ENCODE measurements at places on chromosomes 2 and 18.

DNA sequence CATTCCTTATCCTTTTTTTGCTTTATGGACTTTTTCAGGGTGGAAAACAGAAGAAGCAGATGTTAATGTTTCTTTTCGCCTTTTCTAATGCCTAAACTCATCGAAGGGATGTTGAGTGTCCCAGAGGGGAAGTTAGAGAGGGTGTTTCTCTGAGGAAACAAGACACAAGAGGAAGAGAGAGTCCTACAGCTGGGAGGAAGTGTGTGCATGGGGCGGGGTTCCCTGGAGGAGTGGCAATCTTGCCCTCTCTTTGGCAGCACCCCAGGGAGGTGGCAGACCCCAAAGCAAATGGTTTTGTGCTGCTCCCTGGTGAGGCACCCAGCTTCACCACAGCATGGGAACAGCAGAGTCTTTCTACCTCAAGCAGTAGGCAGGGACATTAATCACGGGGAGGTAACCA, 377.6 kb downstream of the RND3 start:
- DNase-seq, result no peak

DNA sequence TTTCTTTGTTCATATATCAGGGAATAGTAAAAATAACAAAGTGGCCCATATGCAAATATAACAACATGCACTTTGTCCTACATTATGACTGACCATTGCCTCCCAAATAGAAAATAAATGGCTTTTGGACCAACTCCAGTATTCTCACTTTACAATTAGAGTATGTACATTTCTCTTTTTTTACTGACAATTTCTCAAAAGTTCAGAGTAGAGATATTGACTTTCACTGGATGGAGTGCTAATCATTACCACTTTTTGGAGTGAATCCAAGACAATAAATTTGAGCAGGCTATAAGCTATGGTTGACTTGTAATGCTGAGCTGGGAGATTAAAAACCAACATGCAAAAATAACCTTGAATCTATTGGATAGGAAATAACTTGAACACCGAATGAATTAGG, 987.4 kb downstream of the SUCLG1 start:
- no peak for DNase-seq

- no peak for DNase-seq
Observed at GRCh38 chr2:226405465-226405864, 394.2 kb downstream of the IRS1 start.

DNA sequence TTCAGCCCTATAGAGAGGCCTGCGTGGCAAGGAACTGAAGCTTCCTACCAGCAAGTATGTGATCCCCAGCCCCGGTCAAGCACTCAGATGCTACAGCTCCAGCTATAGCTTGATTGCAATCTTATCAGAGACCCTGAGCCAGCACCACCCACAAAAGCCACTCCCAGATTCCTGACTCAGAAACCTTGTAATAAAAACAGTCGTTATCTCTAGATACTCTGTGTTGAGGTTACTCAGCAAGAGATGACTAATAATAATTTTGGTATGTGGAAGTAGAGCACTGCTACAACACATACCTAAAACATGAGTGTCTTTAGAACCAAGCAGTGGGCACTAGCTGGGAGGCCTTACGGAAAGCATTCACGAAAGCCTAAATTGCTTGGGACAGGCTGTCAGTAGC, 216.9 kb downstream of the UXS1 start:
- no peak for DNase-seq

- no peak for DNase-seq
Observed at GRCh38 chr2:57516698-57517340, 529.8 kb upstream of the VRK2 start.

GRCh38 chr18:10544093-10544748, 18.4 kb downstream of the NAPG start:
- no peak for DNase-seq

DNA sequence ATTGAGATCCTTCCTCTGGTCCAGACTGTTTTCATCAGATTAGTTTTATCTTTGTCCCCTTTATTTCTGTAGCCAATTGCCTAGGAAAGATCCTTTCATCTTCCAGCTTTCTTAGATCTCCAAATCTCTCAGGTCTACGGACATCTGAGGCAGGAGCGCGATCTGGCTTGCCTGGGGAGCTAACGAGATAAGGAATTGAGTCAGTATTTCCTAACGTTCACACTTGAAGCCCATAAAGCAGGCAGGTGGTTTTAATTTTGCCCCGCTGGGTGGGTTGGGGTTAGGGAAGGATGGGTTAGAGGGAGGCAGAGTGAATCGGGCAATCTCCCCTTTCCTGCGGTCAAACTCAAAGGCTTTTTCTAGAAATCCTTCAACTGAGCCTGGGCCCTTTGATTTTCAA, 727 bp upstream of the TTLL4 start:
- DNase-seq, result no peak

DNA sequence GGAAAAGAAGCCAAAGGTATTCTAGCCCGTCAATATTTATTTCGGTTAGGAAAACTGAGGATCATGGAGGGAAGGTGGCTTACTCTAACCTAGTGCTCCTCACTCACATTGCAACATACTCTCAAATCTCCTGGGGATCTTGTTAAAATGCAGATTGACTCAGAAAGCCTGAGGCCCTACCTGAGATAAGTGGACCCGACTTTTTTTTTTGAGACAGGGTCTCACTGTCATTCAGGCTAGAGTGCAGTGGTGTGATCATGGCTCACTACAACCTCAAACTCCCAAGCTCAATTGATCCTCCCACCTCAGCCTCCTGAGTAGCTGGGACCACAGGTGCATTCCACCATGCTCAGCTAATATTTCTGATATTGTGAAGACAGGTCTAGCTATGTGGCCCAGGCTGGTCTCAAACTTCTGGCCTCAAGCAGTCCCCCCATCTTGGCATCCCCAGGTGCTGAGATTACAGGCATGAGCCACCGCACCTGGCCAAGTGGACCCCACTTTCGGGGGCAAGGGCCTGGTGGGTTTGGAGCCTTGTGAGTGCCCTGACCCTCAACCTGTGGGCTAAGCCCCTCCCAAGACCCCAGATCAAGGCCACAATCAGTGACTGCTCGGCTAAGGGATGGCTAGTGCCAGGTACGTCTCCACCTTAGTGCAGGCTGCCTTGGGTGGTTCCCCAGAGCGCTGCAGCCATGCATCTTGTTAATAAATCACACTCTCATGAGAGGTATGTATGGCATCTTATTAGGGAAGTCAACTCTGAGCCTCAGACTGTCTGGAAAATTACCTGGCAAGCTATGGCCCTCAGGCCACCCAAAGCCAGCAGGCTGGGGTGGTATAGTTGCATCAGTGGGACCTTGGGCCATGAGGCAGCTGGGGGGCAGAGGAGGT, 1.1 kb upstream of the NEURL3 start:
- no peak for DNase-seq

GRCh38 chr18:23540867-23541266, 37.6 kb downstream of the RMC1 start:
- no peak for DNase-seq

- no peak for DNase-seq
Observed at GRCh38 chr2:160087854-160088745, 25.7 kb upstream of the PLA2R1 start.

DNA sequence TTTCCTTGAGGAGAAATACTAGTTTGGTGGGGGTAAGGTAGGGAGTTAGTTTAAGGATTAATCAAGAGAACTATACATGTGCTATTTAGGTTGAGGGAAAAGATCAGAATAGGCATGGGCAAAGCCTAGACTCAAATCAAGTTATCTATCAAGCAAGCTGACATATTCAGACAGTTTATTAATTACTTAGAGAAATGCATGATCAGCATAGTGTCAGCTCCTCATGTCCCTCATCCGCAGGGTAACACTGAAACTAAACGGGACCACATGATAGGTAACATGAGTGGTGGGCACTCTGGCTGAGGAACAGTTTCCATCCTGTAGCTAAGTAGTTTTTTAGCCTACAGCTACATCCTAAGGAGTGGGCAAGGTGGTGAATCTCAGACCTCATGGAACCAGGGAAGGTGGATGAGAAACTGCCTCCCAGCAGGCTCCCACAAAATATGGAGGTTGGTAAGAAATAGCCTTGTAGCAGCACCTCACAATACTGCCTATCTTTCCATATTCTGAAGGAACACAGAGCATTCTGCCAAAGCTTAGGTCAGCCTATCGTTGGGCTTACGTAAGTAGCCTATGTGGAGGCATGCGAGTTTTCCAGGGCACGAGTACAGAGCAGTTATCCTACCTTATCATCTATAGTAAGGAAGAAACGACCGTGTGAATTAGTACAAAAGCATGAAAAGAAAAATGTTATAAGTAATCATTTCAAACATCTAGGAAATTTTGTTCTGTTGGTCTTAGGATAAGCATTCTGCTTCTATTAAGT, 18.4 kb downstream of the ZC3H6 start:
- DNase-seq, result no peak

- no peak for DNase-seq
Observed at GRCh38 chr2:85398426-85399182, 11.6 kb downstream of the CAPG start.

- DNase-seq, result no peak
Observed at GRCh38 chr2:199484927-199485326, 27.2 kb upstream of the SATB2 start.

GRCh38 chr2:217948351-217948791, 54.4 kb downstream of the TNS1 start:
- DNase-seq, result no peak

GRCh38 chr18:23194155-23194996, 59.1 kb downstream of the CABLES1 start:
- no peak for DNase-seq

Measured in activated T-helper 1 cell treated with anti-CD3 and anti-CD28 coated beads, Interleukin-2, amount 50 U/mL, for 16 hours (primary cell).